Stimulated activated CD4-positive, alpha-beta T cell treated with anti-CD3 and anti-CD28 coated beads, Interleukin-1b, Interleukin-23, amount 100 ng/mL, for 1 hour (primary cell): ENCODE measurements at places on chromosomes 1 and 21.

- DNase-seq, result no peak
Observed at GRCh38 chr1:202143768-202144401, 652 bp downstream of the ARL8A start.

DNA sequence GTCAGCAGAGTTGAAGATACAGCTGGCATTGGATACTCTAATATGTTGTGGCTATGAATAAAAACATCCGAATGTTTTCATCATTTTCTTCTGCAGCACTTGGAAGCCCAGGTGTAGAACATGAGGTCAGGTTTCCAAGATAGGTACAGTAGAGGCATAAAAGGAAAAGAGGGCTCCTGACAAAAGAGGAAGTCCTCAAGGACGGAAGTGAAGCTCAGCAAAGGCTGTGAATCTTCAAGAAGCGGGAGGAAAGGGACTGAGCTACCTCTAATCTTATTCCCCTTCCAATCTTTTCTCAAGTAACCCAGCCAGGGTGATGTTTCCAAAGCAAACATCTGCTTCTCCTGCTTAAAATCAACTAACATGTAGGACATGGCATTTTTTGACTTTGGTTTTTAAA lies 4.4 kb upstream of the PIK3C2B start:
- no peak for DNase-seq

DNA sequence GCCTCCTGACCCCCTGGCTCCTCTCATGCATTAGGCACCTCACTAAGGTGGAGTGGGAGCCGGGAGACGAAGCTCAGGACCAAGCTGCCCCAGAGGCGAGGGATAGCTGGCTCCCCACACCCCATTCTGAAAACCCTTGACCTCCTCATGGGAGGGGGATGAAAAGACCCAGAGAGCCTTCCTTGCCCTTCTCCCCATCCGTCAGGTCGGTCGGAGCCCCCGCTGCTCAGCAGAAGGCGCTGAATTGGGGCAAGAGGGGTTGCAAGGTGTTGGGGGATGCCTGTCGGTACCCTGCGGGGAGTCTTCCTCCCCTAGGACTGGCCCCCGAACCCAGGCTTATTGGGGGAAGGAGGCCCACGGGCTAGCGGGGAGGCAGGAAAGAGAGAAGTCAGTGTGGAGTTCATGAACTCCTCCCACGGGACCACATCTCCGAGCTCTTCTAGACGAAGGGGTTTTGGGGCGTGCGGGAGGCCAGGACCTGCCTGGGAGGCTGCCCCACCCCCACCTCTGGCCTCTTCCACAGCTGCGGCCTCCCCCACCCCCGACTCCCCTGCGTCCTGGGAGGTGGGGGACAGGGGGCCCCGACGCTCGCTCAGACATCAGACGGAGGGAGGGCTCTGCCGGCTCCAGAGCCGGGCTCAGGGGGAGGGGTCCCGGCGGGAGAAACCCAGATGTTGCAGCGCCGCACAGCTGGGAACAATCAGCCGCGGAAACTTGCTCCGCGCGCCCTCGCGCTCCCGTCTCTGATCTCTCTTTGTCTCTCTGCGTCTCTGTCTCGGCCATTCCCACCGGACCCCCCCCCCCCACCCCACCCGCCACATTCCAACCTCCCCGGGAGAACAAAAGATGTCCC lies 719 bp downstream of the MFAP2 start:
- DNase-seq, result no peak

DNA sequence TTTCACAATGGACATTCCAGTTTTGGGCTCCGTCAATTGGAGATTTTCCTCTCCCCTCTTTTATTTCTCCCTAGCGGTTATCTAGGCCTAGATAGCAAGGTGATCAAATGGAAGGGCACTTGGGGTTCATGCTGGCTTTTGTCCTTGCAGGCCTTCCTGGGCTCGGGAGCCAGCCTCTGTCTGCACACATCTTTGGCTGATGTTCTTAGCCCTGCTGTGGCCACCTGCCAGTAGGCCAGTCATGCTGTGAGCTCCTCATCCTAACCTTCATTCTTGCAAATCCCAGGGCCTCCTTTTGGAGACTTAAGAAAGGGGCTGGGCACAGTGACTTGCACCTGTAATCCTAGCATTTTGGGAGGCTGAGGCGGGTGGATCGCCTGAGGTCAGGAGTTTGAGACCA lies 13.5 kb downstream of the TIE1 start:
- DNase-seq, result no peak

- no peak for DNase-seq
Observed at GRCh38 chr1:7616076-7616832, 154.8 kb upstream of the VAMP3 start.

DNA sequence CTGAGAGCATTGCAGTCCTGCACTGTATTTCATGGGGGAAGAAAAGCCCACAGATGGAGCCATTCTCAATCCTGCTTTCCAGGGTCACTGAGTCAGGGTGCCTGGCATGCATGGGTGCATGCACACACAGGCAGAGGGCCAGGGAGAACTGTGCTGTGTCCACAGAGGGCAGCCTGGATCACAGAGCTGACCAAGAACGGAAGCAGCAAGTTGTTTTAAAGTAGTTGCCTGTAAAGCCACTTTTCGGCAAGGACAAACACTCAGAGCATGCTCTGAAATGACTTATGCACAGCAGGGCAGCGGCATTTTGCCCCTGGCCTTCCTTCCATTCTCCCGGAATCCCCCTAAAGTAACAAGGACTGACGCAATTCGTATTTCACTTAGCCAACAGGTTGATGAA lies 3.6 kb downstream of the ERG start:
- no peak for DNase-seq

- no peak for DNase-seq
Observed at GRCh38 chr1:22540337-22540736, 23.0 kb upstream of the EPHA8 start.

DNA sequence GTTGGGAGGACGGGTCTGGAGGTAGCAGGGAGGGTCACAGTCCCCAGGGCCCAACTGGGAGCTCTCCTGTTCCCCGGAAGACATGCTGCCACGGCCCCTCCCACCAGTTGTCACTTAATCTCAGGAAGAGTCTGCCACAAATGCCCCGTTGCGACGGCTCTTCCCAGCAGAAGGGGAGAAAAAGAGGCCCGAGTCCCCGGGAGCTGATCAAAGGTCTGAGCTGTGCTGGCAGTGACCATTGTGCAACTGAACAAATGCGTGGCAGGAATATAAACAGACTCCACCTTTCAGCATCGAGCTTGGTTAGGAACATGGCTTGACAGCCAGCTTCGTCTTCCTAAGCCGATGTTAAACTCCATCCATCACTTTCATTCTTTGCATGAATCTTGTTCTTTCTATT lies 27.8 kb upstream of the ZBTB21 start:
- no peak for DNase-seq

DNA sequence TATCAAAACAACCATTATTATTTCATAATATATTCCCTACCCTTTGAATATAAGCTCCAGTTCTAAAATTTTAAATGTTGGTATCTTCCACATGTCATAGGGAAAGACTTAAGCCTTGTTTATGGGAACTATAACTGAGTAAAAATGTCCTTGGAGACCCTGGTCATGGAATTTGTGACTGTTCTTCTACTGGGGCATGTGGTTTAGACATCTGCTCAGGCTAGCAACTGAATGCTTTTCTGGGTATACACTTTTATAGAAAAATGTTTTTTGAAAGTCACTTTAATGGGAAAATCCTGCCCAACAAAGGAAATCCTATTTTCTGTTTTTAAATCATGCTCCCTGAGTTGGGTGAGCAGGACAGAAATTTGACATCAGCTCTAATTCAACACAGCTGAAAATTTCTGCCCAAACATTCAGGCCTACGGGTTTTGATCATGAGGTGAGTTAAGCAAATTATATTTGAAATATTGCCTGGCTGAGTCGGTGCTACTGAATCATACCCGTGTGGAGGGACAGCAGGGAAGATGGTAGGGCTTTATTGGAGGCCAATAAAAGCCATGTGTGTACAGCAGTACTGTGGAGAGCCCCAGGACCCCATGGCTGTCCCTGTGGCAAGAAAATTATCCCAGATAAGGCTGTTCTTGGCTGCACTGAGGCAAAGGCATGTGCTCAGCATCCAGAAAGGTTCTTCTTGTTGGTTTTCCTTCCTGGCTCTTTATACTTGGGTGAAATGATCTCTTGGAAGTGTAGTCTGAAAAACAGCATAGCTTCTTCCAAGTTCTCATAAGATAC lies 391.8 kb downstream of the DISC1 start:
- DNase-seq, result no peak

GRCh38 chr1:109361649-109362048 lies 36.1 kb downstream of the SORT1 start:
- no peak for DNase-seq

- no peak for DNase-seq
Observed at GRCh38 chr1:236532850-236533249, 9.1 kb downstream of the LGALS8 start.

GRCh38 chr1:37602750-37603694 lies 7.3 kb upstream of the GNL2 start:
- peak; percentile 11 for DNase-seq

DNA sequence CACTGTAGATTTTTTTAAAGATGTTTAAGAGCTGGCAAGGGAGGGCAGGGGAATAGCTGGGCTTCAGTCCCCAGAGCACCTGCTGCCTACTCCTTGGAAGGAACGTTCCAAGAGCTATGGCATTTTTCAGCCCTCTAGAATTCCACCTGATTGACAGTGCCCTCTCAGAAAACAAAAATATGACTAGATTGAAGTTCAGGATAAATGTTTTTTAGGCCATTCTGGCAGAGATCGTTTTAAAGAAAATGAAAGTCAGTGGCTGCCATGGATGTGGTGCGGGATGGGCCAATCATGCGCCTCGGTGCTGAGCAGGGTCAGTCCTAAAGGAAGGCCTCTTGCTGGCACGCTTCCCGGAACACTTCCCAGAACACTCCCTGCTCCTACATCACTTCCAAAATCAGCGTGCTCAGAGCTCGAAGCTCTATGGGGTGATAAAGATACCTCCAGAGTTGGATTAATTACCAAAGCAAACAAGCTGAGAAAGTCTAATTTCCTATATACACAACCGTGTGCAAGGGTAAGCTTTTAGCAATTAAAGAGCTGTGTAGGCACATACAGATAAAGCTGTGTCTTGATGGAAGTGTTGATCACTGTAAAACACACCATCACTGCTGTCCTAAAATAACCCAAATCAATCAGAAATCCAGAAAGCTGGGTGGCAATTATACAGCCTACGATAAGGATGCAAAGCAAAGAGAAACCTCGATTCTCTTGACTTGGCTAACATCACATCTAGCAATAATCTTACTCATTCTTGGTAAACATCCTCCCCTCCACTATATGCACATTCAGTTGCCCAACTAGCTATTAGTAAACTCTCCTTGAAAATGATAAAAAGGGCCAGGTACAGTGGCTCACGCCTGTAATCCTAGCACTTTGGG lies 34.6 kb downstream of the TGFBR3 start:
- no peak for DNase-seq

- DNase-seq, result no peak
Observed at GRCh38 chr1:84155517-84155916, 11.4 kb downstream of the PRKACB start.

- no peak for DNase-seq
Observed at GRCh38 chr1:208756339-208756981, 512.3 kb upstream of the PLXNA2 start.

DNA sequence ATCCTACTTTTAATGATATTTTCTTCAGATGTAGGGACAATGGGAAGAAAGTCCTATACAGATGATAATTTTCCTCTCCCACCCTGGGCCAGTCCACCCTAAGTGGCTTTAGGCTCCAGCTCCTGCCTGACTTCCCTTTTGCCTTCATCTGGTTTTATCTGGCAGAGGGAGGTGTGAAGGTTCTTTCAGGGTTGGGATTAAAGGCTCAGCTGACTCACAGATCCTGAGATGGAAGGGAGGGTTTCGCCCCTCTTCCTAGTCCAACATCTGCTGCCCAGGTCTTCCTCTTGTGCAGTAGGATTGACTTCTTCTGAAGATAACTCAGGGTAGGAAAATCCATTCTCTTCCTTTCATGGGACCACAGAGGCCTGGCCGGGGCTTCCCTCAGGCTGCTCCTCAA lies 362.4 kb upstream of the KAZN start:
- DNase-seq, result no peak

GRCh38 chr1:194959795-194960194 lies 1648.4 kb downstream of the KCNT2 start:
- DNase-seq, result no peak

GRCh38 chr1:172581273-172581672 lies 48.3 kb downstream of the SUCO start:
- no peak for DNase-seq

DNA sequence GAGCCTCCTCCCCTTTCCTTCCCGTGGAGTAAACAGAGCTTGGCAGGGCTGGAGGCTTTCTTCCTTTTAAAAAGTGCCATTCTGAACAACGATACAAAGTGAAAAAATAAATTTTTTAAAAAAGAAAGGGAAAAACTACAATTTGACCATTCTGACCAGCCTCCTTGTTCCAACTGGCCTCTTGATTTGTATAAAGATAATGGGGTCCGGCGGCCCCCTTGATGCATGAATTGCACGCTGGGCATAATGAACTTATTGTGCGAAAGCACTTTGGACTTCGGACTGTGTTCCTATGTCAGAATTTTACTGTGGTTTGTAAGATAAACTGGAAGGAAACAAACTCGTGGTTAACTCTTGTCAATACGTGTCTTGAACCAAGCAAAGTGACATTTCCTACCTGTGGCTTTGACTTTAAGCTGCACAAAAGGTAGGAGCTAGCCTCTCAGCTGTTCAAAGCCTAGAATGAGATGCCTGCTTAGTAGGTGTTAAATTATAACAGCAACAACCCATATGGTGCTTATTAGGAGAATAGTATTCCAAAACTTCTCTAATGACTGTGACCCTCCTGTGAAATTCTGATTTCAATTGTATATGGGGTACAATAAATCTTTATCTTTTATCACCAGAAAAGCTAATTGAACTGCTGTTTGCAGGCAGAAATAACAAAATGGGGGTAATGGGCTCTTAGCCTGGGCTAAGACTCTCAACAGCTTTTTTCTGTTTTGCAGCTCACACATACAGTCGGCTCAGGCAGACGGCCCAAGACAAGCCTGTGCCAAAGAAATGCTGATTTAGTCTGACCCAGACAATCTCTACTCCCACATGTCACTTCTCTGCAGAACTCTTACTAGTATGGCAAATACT lies 9.3 kb downstream of the IRF2BP2 start:
- no peak for DNase-seq

- no peak for DNase-seq
Observed at GRCh38 chr1:201795066-201795465, 33.9 kb upstream of the IPO9 start.

GRCh38 chr1:39395357-39395831 lies 96.0 kb upstream of the BMP8A start:
- no peak for DNase-seq

DNA sequence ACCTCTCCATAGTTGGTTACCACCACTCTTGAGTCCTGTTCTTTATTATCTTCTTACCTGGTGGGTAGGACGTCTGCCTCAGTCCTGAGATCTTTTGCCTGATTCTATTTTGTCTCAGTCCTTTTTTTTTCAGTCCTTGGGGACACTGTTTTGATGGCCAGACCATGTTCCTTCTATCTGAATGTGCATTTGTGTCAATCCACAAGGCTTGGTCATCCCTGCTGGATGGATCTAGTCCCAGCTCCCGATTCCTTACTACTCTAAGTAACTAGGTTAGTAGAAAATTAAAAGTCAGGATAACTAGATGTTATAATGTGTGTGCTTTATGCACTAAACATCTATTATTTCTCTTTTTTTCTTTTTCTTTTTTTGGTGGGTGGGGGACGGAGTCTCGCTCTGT lies 28.1 kb upstream of the AK4 start:
- DNase-seq, result no peak
